ENCODE measurements at places on chromosomes 13 and 19.
A peak's percentile ranks its signal among the peaks of the same experiment; 100 is the strongest.

GRCh38 chr19:57111329-57111644 is 8.5 kb upstream of the USP29 start:
- DNase-seq = no peak

GRCh38 chr19:31254180-31254551 is 95.1 kb downstream of the TSHZ3 start:
- no peak for DNase-seq

DNA sequence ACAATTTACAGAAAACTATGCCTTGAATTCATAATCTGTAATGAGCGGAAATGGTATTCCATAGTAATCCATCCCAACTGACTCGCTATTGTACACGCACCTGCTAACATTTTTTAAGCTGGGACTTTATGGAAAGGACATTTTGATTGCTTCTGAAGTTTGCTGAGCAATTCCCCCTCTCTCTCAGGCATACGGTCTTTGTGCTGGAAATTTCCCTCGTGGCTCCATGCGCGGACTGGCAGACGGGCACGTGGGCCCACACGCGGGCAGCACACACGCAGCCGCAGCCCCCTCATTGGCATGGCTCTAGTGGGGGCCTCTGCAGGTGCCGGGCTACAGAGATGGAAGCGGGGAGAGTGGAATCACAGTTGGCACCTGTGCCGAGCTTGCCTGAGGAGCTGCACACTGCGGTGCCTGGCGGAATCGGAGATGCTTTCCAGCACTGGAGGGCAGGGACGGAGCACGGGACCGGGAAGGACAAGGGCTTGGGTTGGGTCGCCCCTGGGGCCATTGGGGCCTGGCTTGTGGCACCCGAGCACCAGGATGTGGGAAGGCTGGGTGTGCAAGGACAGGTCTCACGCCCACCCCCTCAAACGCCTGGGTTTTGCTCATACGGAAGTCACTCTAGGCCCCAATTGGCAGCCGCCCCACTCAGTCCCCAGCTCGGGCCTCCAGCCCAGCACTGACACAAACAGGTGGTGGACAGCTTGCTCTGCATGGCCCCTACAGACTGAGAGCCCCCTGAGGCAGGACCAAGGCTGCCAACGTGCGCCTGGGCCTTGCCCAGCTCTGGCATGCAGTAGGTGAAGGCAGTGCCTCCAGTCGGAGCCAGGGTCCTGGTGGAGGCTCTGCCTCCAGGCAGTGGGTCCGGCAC is 30.2 kb upstream of the CCNE1 start:
- no peak for DNase-seq

GRCh38 chr13:20340759-20341171 is 108.6 kb upstream of the GJB6 start:
- no peak for DNase-seq

GRCh38 chr13:86121881-86122280 is 322.7 kb upstream of the SLITRK6 start:
- DNase-seq = no peak

DNA sequence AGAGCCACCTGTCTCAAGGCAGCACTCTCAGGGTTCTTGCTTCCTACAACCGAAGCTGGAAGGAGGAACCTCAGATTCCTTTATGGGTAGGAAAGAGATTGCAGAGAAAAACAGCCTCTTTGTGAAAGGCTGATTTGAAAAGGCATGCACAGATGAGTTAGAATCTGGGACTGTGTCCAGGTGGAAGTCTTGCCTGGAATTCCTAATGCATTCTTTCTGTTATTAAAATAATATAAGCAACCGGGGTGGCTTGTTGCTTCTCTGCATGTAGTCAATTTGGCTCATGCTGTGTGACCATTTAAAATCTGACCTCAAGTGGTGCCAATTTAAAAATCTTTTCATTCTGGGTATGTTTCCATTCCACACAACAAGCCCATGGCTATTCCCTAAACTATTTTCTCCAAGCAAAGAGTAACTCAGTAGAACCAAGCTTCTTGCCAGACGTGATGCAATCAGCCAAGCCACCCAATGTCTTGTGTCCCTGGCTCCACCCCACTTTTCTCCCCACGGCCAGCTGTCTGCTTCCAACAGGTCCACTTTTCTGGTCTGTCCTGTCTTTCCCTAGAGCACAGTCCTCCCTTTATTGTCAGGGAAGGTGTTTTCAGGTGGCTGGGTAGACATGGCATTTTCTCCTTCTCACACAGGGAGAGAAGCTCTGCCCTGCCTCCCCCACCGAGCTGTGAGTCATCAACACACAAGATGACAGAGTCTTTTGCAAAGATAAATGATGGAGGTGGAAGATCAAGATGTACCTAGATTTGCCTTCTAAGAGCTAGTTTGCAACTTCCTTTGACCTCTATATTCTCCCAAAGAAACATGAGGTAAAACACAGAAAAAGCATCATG is 394.3 kb downstream of the FOXO1 start:
- no peak for DNase-seq

GRCh38 chr13:79070343-79070974 is 335.6 kb downstream of the RBM26 start:
- no peak for DNase-seq

DNA sequence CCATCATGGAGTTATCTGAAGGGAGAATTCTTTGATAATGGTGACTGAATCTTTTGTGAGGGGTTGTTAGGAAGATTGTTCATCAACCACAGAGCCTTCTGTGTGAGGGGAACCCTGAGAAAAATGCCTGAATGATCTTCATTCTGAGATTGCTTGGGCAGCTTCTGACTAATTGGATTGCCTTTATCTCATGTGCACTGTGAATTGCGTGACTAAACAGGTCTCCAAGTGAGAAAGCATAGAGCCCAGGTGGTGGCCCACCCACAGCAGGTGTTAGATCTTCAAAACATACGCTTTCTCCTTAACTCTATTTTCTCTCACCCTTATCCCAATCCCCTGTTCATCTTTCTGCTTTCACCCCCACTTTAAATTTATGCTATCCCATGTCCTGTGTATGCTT is 58.3 kb downstream of the DOCK9 start:
- no peak for DNase-seq

GRCh38 chr13:95745289-95745688 is 68.3 kb downstream of the DNAJC3 start:
- no peak for DNase-seq

DNA sequence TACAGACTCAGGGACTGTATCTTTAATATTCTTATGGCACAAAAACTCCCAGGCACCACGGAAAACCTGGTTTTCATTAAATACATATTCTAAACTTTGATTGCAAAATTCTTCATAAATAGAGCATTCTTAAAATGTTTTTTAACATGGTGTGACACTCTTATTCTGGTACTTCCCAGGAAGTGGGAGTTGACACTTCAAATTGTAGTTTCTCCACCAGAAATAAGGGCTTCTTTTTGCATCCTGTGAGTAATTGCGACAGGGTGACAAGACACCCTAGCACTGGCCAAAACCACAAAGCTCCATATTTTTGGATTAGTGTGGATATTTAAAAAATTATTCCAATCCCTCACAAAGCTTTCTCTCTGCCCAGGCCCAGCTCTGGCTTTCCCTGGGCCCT is 43.6 kb upstream of the MTIF3 start:
- DNase-seq = no peak

- DNase-seq = no peak
Measured at GRCh38 chr13:34764246-34764645, 177.8 kb upstream of the NBEA start.

- DNase-seq = no peak
Measured at GRCh38 chr13:20997301-20998161, 63.9 kb downstream of the LATS2 start.

DNA sequence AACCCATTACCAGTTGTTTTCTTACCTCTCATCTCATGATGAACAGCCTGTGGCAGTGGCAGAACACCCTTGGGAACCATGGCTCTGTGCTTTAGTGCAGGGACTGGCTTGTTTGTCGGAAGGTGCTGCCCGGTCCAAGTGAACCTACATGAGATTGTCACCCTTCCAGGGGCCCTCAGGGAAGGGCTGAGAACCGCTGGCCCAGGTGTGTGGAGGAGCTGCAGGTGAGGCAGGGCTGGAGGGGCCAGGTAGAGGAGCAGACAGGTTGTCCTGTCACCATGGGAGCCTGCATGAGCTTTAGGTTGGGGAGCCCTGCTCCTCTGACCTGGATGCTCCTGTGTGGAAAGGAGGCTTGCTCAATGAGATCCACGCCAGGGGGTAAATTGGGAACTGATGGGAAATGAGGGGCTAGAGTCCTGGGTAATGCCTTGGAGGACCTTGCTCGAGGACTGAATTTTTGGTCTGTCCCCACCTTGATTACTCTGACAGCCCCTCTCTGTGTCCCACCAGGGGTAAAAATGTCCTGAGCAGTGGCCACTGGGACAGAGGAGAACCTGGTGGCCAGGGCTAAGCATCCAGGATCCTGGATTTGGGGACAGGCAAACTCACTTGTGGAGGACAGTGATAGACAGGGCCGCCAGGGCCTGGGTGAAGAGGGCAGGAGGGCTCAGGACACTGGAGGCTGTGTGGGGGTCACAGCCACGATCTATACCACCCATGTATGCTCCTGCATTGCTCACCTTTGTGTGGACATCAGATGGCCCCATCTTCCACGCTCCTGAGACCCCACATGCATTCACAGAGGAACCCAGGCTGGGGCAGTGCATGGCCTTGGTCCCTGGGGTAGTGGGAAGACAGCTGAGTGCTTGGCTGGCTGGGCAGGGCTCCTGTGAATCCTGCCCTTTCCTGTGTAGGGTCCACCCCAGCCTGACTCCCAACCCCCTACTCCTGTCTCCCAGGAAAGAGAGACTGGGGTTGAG is 24.1 kb upstream of the CEACAM1 start:
- DNase-seq = no peak

DNA sequence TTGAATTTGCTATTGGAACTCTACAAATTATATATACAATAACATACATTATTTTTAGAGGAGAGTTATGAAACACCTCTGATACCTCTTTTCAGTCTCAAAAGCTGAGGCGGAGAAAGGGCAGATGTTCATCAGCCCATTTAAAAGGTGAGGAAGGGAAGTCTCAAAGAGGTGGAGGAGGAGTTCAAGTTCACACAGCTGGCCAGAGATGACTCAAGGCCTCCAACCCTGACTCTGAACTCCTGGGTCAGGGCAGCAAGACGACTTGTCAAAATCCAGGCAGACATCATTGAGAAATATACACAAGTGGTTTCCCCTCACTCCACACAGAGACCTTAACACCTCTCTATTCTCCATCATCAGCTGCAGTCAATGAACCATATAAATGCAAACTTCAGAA is 2.1 kb downstream of the SIAH3 start:
- DNase-seq = no peak

- DNase-seq = peak; percentile 34
Measured at GRCh38 chr19:13150187-13150930, at the start of the genes IER2 and STX10. TSS of gene IER2 (plus strand) at chr19:13150411. CDS start at chr19:13153187, 2,776 bp downstream. TSS of gene STX10 (minus strand) at chr19:13150375. CDS start at chr19:13150173, 202 bp downstream.

- DNase-seq = no peak
Measured at GRCh38 chr13:72384879-72385278, 342.6 kb downstream of the MZT1 start.

DNA sequence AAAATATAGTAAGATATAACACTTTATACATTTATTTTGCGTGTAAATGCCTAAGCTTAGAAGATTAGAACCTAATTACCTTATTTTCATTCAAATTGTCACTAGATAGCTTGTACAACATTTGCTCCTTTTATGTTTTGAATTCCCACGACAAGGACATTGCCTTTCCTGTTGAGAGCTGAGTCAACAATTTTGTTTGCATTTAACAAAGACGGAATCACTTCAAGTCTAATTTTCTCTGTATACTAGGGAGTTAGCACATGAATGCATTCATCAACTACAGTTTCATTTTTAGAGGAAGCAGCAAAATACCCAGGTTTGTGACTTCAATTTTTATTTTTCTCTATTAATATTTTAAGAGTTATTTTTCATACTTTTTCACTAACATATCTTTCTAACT is 48.7 kb upstream of the PCCA start:
- DNase-seq = no peak

- no peak for DNase-seq
Measured at GRCh38 chr13:44938854-44939253, 50.4 kb downstream of the NUFIP1 start.

DNA sequence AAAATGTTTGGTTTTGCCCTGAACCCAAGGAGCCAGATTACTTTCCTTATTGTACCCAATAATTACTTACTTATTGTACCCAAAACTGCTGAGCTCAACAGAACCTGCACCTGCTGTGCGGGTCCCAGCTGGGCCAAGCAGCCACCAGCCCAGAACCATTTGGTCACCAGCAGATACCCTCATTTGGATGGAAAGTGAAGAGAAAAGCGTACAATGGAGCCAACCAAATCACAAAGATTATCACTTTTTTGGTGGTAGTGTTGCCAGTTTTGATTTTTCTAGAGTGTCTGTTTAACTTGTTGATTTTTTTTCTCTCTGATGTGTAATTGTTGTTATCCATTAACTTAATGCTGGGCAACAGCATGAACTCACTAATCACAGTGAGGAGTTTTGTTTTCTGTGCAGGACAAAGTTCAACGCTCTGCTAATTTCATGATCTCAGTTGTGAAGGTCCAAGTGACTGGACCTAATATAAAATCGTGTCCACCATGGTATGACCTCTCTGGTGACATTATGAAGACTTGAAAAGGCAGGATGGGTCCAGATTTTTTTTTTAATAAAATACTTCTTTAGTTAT is 23.8 kb downstream of the SPATA13 start:
- DNase-seq = no peak

DNA sequence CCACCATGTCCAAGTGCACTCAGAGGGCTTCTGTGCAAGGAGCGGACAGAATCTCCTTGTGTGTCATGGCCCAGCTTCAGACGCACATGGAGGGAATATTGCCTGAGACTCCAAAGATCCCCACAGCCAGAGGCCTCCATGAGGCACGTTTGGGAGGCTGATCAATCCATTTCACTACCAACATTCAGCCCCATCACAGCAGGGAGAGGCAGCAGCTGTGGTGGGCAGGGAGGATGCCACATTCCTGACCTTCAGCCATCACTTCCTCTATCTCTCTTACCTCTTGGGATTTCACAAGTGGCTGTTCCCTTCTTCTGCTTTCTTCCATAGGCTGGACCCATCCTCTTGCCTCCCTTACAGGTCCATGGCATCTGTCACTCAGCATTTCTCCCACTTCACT is 82.4 kb upstream of the MBNL2 start:
- no peak for DNase-seq

DNA sequence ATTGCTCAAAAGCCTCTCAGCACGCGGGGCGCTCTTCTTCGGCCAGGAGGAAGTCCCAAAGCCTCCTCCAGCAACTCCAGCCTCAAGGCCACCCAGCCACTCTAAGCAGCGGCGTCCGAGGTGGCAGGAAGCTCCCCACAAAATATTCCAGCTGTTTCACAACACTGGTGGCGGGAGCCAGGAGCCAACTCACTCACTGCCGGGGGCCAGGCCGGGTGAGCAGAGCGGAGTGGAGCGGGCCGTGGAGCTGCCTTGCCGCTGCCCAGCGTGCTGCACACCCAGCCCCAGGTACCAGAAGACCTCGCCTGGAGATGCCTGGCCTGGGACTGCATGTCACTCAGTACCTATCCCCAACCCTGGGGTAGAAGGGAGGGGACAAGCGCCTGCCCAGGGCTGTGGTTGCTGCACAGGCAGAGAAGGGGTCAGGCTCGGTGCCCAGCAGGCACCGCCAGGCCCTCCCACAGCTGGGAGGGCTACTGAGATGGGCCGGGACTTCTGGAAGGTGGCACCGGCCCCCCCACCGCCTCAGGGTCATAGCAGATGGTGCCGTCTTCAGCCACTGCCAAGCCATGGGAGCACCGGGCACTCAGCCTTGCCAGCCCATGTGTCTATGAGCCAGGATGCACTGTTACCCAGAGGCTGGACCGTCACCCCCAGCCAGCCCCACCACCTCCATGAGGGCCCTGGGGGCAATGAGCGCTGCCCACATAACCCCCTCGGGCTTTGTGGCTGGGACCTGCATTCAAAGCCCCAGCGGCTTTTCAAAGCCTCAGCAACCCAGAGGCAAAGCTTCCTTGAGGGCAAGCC is 59.2 kb downstream of the MLLT1 start:
- no peak for DNase-seq
